ENCODE measurements at places on chromosomes 16 and 17. TPM values are rescaled to one million over a fixed set of nuclear protein-coding genes. Genes with fewer than 3 reads are reported as not detected.

Gene PSME3IP1
- 294 TPM for total RNA-seq

Gene MYH3
- total RNA-seq, result 0.02 TPM

Gene CTCF
- total RNA-seq, result 32.2 TPM

Gene ZPBP2
- total RNA-seq, result not detected

Gene KATNB1
- 22.6 TPM for total RNA-seq

Gene EPX
- not detected for total RNA-seq

Gene TP53TG3C
- total RNA-seq, result not detected

Gene TBC1D3I
- not detected for total RNA-seq

Gene CHD9NB
- 2.6 TPM for total RNA-seq

Gene VTN
- 3.3 TPM for total RNA-seq

Gene MYO1C
- total RNA-seq, result 65.5 TPM

Gene CLEC18A
- total RNA-seq, result 0.03 TPM

Gene SPG7
- total RNA-seq, result 52.8 TPM

Gene MGAT5B
- total RNA-seq, result 2.4 TPM

Gene SEZ6L2
- total RNA-seq, result 28.5 TPM

- no peak for DNase-seq
These were observed 50.5 kb downstream of the CACNG5 start for GRCh38 chr17:66885417-66885816.

DNA sequence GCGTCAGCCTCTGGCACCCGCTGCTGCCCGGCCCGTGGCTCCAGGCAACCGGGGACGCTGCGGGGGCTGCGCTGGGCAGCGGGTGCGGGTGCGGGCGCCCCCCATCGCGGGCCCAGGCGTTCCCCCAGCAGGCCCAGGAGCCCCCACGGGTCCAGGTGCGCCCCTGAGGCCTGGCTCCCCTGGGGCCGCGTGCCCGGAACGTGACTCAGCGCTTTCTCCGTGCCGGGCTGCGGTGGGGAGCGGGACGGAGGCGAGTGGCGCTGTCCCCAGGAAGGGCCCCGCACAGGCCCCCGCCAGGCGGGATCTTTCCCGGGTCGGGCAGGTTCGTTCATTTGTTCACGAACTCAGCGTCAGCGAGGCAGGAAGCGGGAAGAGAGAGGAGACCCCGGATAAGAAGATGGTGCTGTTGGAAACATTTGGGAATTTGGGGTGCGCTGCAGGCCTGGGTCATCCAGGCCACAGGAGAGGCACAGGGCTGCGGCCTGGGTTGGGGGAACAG, 18.4 kb upstream of the EXOC7 start:
- no peak for DNase-seq

- DNase-seq, result no peak
These were observed 77.7 kb downstream of the NETO2 start for GRCh38 chr16:47065766-47066688.

- no peak for DNase-seq
These were observed 16.4 kb downstream of the CDH5 start for GRCh38 chr16:66382966-66383299.

- DNase-seq, result no peak
These were observed 10.7 kb upstream of the CISD3 start for GRCh38 chr17:38719289-38719942.

GRCh38 chr17:5309851-5310250, 27.8 kb downstream of the RABEP1 start:
- DNase-seq, result no peak

DNA sequence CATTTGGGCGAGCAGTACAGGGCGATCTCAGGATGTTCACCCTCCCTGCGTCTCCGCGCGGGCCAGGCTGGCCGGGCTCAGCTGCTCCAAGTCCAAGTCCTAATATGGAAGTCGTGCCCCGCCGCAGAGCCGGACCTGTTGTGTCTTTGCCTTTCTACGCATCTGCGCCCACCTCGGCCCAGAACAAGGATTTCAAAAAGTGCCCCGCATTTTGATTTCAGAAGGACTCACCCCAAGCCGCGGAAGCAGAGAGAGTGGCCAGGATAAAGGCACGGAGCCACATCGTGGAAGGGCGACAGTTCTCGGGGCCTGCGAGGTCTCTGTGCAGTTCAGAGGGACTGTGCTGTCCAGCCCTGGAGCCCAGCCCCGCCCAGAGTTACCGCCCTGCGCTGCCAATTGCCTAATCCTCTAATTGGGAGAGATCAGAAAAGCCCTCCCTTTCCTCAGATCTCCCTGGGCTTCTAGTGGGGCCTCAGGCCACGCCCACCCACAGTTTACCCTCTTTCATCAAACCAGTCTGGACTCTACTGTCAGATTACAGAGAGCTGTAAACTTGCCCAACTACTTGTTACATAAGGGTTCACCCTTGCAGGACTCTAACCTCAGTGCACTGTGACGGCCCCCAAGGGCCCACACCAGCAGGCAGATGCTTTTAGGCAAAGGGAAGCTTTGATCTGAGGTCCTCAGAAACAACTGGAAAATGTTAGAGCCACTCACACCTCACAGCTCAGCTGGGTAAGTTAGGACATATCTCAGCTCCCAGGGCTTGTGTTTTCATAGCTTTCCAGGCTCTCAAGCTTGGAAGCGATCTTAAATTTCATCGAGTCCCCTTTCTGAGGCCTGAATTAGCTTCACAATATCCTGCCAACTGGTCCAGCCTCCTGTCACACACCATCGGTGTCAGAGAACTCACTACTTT, at the start of gene CES1:
TSS of gene CES1 (minus strand) at position 324 of the 919 bp plus-strand sequence. CDS start at position 283, 41 bp downstream.
- DNase-seq, result no peak

- peak; percentile 65 for DNase-seq
These were observed 12.1 kb downstream of the CUEDC1 start for GRCh38 chr17:57943140-57943539.

DNA sequence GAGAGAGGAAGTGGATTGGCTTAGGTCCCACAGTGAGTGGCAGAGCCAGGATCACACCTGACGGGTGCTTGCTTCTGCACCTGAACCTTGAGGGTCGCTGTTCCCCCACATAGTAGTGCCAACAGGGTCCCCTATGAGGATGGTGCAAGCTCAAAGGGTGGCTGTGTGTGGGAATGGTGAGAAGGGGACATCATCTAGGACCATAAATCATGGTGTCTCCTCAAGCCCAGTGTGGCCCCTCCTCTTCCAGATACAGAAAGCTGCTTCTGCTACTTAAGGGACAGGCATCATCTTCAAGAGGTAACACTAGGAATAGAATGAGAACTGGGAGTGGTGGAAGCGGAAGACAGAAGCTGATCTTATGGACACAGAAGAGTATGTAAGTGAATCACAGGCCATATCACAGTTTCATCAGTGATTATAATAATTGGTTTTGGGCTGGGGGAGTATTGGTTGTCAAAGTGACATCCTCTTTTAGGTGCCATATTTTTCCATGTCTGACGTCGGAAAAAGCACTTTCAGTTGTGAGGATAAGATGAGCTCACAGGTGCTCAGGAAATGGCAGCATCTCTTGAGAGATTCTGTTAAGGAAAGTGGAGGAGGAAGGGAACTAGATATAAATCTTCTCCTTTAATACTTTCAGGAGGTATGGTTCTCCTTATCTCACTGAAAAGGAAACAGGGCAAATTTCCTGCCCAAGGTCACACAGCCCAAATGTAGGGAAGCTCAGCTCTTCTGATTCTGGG, 83.2 kb upstream of the HNF1B start:
- no peak for DNase-seq

- peak; percentile 32 for DNase-seq
These were observed 21.9 kb downstream of the ACE start for GRCh38 chr17:63498626-63499195.

DNA sequence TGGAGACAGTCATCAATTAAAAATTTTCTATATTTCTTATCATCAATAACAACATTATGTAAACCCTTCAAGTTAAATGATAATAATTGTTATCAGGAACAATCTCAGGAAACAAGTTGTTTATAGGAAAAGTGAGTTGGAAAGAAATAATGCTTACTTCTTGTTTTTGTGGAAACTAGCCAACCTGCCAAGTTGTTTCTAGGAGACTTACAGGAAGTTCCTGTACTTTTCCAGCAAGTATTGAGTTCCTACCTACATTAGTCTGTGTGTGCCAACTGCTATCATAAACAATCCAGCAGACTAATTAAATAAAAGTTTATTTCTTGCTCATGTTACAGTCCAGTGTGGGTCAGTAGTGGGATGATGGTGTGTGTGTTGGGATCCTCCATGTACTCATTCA, 1.6 kb upstream of the CCL14 start:
- no peak for DNase-seq

DNA sequence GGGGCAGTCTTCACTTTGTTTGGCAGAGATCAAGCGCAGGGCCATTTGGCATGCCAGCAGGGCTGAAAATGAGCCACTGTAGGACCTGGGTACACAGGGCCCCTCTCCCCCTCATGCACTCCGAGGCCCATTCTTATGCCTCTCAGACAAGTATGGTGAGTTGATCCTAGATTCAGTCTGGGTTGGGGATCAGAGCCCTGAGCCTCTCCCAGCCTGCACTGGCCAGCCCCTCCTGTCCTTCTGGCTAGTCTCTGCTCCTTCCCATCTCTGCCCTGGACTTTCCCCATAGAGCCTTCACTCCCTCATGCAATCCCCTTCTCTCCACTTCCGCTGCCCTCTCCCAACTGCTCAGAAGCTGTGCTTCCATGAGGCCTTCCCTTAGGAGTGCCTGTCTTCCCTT, 31.0 kb downstream of the SMARCE1 start:
- no peak for DNase-seq

- no peak for DNase-seq
These were observed 101.9 kb downstream of the SDK2 start for GRCh38 chr17:73542323-73542722.

DNA sequence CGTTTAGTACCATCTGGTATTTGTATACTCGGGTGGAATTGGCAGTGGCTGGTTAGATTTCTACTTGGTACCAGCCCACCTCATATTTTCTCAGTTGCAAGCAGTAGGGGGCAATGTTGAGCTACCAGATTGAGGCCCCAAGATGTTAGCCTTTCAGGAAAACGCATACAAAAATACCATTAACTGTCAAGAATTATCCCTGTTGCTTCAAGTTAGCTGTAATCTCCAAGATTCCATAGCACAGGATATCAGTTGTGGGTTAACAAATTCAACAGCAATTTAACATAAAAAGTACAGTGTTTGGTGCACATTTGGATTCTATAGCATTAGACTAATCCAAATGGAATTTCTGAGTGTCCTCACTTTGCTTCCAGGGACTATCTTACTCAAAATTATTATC, 188.2 kb downstream of the FTO start:
- DNase-seq, result peak; percentile 69

- no peak for DNase-seq
These were observed 70.2 kb upstream of the GNAO1 start for GRCh38 chr16:56121156-56121500.

DNA sequence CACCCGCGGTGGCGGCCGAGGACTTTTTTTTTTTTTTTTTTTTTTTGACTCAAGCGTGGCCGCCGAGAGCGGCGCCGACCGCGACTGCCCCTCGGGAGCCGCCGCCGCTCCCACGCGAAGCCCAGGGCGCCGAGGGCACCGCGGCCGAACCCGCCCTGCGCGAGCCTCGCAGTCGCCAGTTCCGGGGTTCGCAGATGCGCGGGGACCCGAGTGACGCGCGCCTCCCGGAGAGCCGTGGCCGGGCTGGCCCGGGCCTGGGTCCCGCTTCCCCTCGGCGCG, 1.1 kb downstream of the METRNL start:
- DNase-seq, result no peak

- no peak for DNase-seq
These were observed 17.9 kb upstream of the BEAN1 start for GRCh38 chr16:66409156-66409555.

- DNase-seq, result peak; percentile 32
These were observed 64.2 kb downstream of the BMERB1 start for GRCh38 chr16:15498427-15499175.

DNA sequence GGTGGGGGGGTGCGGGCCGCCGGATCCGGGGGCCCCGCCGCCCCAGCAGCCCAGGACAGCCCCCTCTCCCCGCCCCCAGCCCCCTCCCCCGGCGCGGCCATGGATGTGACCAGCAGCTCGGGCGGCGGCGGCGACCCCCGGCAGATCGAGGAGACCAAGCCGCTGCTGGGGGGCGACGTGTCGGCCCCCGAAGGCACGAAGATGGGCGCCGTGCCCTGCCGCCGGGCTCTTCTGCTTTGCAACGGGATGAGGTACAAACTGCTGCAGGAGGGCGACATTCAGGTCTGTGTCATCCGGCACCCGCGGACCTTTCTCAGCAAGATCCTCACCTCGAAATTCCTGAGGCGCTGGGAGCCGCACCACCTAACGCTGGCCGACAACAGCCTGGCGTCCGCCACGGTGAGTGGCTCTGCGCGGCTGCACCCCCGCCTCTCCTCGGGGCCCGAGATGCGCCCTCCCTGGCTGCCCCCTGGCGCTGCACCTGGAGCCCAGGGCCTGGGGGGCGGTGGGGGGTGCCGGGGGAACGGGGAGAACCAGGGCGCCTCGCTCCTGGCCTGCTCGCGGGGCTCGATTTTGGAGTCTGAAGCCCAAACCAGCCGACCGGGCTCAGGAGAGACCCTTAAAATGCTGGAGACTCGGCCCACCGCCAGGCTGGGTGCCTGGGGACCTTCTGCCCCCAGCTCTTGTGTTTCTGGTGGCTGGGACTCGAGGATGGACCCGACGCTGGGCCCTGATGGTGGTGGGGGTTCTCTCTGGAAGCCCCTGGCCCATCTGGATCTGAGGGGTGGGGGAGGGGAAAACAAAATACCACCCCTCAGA, 744 bp downstream of the CMIP start:
- peak; percentile 32 for DNase-seq

GRCh38 chr17:68290955-68291835, at the start of the genes ARSG and SLC16A6:
TSS of gene ARSG (plus strand) at chr17:68291495. CDS start at chr17:68307494, 15,999 bp downstream.
TSS of gene SLC16A6 (minus strand) at chr17:68291127. CDS start at chr17:68278320, 12,807 bp downstream.
- peak; percentile 87 for DNase-seq

DNA sequence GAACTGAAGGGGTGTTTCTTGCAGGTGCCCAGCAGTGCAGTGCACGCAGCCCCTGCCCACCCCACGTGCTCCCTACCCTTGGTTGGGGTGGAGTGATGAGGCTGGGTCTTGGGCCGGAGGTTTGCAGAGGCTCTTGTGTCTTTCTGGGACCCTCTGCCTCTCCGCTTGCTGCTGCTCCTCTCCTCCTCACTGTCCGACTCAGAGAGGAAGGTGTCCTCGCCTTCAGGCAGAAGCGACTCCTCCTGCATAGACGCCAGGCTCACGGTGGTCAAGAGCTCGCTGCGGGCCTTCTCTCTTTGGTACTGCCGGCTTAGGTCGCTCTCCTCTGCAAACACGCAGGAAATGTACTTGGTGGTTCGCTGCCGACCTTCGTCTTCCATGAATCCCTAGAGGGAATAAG, 42.9 kb downstream of the GTF3C1 start:
- DNase-seq, result no peak

GRCh38 chr16:15461376-15461775, 27.0 kb downstream of the BMERB1 start:
- peak; percentile 14 for DNase-seq

DNA sequence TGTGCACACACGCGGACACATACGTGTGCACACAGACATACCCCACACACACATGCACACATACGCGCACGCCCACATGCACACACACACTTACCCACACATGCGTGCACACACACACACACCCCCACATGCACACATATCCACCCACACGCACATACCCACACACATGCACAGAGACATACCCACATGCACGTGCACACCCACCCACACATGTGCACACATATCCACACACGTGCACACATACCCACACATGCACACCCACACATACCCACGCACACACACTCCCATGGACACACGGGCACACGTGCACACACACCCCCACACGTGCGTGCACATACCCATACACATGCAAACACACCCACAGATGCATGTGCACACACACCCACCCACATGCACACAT, 27.2 kb upstream of the PVALEF start:
- no peak for DNase-seq

Measured in MG63 (cell line).